ENCODE measurements at places on chromosomes 11 and 22. TPM values are rescaled to one million over a fixed set of nuclear protein-coding genes. Genes with fewer than 3 reads are reported as not detected.

GRCh38 chr11:78226684-78227680 lies 38.3 kb downstream of the USP35 start:
- DNase-seq, result no peak

Gene CALCA
- total RNA-seq, result 0.97 TPM

Gene MYOD1
- not detected for total RNA-seq

GRCh38 chr11:132186699-132187098 lies 816.3 kb downstream of the NTM start:
- no peak for DNase-seq

DNA sequence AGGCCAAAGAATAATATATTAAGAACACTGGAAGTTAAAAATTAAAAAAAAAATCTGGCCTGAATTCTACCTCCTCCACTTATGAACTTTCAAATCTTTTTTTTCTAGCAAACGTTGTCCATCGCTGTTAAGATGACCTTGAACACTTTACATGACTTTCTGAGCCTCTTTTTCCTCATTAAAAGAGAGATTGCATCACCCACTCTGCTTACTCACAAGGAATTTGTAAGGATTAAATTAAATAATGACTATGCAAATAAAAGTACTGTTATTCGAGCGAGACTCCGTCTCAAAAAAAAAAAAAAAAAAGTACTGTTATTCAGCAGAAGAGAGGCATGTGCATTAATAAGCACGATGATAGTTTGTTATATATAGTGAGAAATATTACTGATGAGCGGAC lies 285.1 kb upstream of the CCDC90B start:
- DNase-seq, result no peak
